ENCODE measurements at places on chromosomes 1 and 21.

DNA sequence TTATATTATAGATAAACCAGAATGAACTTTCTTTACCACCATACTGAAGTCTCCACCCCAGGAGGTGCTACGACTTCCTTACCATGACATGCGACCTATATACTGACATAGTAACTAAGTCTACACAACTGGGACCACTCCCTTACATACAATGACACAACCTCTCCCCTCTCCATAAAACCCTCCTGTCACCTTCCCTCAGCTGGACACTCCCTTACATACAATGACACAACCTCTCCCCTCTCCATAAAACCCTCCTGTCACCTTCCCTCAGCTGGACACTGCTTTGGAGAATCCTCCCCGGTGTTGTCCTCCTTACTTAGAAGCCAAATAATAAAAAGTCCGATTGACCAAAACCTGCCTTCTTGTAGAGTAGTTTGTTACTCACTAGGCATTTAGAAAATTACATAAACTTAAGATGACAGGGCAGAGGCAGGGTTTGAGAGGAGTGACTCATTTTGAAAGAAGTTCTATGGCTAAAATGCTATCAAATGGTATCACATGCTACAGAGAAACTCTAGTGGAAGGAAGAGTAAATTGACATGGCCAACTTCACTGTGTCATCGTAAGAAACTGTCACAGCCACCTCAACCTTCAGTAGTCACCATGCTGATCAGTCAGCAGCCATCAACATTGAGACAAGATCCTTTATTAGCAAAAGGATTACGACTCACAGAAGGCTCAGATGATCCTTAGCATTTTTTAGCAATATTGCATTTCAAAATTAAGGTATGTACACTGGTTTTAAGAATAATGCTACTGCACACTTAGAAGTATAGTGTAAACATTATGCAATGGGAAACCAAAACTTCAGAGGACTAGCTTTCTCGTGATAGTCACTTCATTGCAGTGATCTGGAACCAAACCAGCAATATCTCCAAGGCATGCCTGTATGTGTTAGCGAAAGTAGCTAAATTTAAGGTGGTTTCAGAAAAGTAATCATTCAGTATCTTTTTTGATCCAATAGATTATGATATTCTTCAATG, 56.4 kb downstream of the AHCTF1 start:
- DNase-seq: peak; percentile 47

DNA sequence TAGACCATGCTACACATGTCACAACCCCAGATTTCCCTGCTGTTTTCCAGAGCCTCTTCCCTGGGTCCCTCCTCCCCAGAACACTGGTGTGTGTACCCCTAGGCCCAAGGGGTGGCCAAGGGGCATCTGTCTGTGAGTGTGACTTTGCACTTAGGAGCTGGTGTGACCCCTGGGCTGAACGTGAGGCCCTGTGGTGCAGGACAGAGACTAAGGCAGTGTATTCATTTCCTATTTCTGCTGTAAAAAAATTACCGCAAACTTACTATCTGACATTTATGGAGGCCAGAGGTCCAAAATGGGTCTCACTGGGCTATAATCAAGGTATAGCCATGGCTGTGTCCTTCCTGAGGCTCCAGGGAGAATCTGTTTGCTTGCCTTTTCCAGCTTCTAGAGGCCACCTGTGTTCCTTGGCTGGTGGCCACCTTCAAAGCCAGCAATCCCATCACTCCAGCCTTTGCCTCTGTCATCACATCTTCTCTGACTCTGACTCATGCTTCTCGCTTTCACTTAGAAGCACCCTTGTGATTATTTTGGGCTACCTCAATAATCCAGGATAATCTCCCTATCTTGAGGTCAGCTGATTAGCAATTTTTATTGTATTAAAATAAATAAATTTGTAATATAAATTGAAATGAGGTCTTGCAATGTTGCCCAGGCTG, 24.0 kb upstream of the ELOA start:
- peak; percentile 57 for DNase-seq

DNA sequence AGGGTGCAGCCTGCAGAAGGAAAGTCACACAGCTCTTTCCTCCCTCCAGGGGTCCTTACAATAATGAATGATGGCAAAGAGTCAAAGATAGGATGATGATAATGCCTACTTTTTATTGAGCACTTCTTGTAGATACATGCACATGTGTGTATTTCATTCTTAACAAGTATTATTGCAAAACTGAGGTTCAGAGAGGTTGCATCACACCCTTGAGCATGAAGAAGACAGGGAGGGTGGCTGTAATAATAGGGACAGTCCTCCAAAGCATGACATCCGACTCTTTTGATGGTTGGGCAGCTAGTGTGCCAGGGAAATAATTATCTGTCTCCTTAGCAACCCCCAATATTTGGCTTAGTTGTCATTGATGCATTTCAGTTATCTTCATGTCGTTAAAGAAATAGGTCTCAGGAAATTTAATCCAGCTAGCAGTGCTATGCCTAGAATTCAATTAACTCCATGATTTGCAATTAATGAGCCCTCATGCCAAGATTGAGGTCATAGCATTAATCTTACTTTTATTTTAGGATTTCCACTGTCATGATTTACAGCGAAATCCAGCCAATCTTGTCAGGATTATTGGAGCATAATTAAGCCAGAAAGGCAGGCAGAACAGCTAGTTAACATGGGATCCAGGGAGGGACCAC, 35.0 kb downstream of the DNAJC6 start:
- DNase-seq: no peak

- no peak for DNase-seq
These were observed 4.6 kb downstream of the SEC16B start for GRCh38 chr1:177965293-177965692.

DNA sequence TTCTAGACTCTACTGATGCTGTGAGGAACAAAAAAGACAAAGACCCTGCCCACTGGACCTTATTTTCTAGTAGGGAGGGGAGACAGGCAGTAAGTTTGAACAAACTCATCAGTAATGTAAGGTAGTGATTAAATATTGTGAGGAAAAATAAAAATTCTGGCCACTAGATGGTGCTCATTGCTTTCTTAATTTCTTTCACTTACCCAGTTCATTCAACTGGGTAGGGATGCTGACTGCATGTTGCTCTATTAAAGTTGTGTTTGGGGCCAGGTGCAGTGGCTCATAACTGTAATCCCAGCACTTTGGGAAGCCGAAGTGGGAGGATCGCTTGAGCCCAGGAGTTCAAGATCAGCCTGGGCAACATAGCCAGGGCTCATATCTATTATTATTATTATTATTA, 6.3 kb upstream of the KYAT3 start:
- peak; percentile 83 for DNase-seq

GRCh38 chr1:42935971-42936308, 22.7 kb downstream of the SLC2A1 start:
- DNase-seq: no peak

DNA sequence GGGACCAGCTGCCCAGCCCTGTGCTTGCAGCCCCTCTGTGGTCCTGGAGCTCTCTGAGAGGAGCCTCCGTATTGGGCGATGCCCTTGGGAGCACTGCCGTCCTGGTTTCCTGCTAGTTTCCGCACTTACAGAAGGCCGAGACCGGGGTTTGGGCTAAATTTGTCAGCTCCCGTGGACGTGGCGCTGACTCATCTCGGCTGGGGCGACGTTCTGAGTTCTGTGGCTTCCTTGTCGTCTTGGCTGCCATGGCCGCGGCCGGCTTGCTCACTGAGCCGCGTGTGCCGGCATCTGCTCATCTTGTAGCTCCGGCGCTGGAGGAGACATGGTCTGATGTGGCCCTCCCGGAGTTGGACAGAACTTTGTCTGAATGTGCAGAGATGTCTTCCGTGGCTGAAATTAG, 64.9 kb downstream of the PCNT start:
- no peak for DNase-seq

GRCh38 chr1:71047635-71048607, at the start of gene PTGER3:
Gene PTGER3 (minus strand): TSS chr1:71047816. CDS start chr1:71047577, 239 bp downstream.
- no peak for DNase-seq

GRCh38 chr1:31376375-31377134, 3.7 kb upstream of the FABP3 start:
- peak; percentile 93 for DNase-seq

GRCh38 chr21:35738347-35738961, 321.9 kb downstream of the SETD4 start:
- peak; percentile 74 for DNase-seq

GRCh38 chr1:33685256-33685655, 178.6 kb upstream of the HMGB4 start:
- no peak for DNase-seq
